ENCODE measurements at places on chromosomes 1 and 21.

DNA sequence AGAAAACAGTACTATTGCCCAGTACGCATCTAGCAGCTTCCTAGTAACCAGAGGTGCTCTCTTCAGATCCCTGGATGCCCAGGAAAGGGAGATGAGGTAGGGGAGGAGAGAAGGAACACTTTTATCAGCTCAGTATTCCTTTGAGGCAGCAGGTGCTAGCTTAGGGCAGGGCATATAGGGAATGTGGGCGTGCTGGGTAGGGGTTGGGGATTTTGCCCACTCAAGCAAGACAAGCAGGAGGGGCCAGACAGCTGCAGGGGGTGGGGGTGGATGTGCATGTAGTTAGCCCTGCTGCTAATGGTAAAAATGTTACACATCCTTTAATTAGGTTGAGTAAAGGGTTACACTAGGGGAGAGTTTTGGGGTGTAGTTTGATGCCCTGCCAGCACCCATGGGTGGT, 18.1 kb upstream of the AVPR1B start:
- DNase-seq: no peak

GRCh38 chr21:42258885-42259407, 40.0 kb downstream of the ABCG1 start:
- no peak for DNase-seq

- DNase-seq: no peak
These were observed 49.6 kb downstream of the LRRC71 start for GRCh38 chr1:156970017-156970416.

DNA sequence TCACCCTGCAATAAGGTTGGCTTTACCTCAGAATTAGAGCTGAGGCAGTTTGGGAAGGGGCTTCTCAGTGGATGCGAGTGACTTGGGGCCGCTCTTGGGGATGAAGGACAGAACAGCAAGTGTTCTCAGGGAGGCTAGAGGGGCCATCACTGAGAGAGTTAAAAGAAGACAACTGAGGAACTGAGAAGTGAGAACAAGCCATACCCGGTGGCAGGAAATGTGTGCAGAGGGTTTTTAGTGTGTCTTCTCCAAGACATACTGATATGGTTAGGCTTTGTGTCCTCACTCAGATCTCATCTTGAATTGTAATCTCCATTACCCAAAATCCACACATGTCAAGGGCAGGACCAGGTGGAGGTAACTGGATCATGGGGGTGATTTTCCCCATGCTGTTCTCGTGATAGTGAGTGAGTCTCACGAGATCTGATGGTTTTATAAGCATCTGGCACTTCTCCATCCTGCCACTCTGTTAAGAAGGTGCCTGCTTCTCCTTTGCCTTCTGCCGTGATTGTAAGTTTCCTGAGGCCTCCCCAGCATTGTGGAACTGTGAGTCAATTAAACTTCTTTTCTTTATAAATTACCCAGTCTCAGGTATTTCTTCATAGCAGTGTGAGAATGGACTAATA, 75.8 kb downstream of the PCBP3 start:
- DNase-seq: no peak

GRCh38 chr1:32612189-32612881, 38.0 kb downstream of the ZBTB8OS start:
- peak; percentile 10 for DNase-seq

- no peak for DNase-seq
These were observed 18.0 kb downstream of the PCP4 start for GRCh38 chr21:39885119-39885848.

DNA sequence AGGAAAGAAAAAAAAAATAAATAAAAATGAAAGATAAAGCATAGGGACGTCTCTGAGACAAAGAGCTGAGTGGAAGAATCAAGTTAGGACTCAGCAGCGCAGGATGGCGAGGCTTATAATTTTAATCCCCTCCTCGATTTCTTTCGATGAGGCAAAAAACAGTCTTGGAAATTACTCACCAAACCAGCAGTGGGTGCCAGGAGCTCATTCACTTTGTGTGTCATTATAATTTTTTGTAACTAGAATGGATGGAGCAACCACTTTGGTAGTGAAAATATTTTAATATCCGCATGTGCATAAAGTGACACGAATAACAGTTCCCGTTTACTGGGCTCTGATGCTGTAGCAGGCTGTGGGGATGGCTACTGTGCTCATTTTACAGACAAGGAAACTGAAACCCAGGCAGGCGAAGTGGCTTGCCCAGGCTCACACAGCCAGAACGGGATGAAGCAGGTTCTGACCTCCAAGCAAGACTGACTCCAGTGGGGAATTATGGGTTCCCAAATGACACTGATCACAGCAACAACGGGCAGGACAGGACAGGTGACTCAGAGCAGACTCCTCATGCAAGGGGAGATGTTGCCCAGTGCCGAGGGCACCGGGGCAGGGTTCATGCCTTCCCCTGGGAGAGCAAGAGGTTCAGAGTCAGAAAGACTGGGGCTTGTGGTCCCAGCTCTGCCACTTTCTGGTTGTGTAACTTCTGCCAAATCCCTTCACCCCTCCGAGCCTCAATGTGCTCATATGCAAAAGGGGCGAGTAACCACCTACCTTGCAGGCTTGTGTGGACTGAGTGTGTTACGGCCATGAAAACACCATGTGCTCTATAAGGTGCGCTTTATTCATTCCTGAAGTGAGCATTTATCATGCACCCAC, 63.6 kb downstream of the RUNX3 start:
- no peak for DNase-seq

DNA sequence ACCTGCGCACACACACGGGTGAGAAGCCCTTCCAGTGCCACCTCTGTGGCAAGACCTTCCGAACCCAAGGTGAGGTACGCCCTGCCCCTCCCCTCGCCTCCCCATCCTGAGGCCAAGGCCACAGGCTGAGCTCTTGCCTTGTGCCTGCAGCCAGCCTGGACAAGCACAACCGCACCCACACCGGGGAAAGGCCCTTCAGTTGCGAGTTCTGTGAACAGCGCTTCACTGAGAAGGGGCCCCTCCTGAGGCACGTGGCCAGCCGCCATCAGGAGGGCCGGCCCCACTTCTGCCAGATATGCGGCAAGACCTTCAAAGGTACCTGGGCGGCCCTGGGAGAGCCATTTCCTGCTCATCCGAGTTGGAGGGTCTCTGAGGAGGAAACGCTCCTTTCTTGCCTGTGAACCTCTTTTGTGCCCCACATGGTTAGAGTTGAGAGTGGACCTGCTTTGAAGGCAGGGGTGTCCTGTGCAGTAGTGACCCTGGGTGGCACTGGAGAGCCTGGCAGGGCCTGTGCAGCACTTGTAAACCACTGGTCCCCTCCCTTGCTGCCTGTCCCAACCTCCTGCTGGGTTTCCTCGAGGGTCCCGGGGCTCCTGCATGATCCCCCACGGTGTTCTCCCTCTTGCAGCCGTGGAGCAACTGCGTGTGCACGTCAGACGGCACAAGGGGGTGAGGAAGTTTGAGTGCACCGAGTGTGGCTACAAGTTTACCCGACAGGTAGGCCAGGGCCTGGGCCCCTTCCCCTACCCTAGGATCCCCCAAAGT, 8.5 kb downstream of the ZBTB48 start:
- DNase-seq: no peak

DNA sequence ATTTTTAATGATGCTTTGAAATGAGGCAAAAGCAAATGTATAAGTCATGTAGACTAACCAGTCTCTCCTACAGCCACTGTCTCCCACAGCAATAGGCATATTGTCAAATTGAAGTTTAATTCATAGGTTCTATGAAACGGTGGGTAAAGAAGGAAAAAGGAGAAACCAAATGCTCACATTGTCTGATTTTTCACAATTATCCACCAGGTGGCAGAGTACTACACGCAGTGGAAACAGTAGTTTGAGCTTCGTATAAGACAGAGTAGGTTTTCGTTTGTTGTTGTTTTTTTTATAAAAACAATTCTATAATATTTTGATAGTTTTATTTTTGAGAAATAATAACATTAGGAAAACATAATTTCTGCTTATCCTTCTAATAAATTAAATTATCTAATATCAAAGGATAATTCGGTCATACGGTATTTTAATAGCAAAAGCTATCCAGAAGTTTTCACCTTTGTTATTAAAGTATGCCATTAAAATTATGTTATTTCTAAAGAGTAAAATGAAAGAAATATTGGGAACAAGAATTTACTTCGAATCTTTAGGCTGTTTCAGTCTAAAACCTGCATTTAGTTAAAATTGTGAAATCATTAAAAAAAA, 39.1 kb downstream of the TYW3 start:
- DNase-seq: no peak

- no peak for DNase-seq
These were observed 46.9 kb downstream of the KIF21B start for GRCh38 chr1:200976634-200977033.

GRCh38 chr21:33831962-33832659, 83.5 kb downstream of the ATP5PO start:
- no peak for DNase-seq

DNA sequence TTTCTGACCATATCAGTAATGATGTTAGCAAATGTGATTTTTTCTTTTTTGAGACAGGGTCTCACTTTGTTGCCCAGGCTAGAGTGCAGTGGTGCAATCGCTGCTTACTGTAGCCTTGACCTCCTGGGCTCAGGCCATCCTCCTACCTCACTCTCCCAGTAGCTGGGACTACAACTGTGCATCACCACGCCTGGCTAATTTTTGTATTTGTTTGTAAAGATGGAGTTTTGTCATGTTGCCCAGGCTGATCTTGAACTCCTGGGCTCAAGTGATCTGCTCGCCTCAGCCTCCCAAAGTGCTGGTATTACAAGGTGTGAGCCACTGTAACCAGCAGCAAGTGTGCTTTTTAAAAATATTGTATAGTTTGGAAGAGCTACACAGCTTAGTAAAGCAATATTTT, 4.1 kb upstream of the CFAP107 start:
- no peak for DNase-seq

DNA sequence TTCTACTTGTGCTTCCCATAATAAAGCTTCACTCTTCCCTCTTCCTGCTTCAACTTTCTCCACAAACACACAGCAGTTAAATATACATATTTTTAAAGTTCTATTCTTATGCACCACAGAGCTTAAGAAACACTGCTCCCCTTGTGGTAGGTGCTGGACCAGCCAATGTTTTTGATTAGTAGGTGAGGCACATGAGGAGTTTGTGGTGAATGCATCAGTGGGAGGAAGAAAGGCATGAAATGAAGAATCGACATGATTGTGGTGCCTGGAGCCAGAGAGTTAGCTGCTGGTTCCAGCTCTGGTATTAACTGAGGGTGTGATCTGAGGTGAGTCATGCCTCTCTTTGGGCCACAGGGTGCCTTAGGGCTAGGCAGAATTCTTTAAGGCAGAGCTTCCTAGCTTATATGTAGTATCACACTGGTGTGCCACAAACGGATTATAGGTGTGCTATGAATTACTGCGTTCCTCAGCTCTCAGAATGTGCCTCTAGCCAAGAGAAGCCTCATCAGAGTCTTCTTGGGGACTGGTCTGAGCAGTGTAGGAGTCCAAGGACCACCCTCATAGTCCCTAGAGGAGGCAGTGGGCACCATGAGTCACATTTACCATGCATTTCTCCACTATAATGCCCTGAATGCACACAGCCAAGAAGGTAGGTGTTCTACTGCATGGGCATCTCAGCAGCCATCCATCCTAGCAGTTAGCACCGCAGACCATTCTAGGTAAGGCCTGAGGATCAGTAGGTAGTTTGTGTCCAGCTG, 97.4 kb upstream of the SGIP1 start:
- DNase-seq: peak; percentile 33

DNA sequence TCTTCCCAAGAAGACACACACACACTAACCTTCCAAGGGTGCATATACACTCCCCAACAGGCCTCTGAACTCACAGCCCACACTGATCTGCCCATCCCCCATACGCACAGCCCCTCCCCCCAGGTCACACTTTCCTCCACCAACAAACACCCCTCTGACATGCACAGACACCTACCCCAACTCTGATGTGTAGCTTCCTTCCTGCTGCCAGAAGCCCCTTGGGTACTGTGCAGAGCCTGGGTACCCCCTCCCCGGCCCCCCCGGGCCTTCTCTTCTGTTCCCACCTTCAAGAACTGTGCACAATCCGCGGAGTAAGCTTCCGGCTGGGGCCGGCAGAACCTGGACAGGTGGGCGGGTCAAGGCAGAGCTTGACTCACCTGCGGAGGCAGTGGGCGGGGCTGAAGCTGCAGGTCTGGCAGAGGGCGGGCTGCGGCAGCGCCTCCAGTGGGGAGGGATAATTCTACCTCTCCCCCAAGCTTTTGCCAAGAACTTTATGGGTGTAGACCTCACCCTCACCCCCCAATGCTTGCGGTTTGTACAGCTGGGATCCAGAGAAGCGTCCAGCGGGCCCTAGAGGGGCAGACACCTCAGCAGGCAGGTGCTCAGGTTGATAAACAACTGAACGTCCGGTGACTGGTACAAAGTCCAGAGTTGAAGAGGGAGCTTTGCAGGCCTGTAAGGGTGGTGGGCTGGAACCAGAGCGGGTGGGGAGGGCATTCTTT, at the start of gene C1orf210:
Gene C1orf210 (minus strand): TSS at position 313 of the 722 bp plus-strand sequence. CDS start 2,311 bp downstream, outside the sequence.
- no peak for DNase-seq

DNA sequence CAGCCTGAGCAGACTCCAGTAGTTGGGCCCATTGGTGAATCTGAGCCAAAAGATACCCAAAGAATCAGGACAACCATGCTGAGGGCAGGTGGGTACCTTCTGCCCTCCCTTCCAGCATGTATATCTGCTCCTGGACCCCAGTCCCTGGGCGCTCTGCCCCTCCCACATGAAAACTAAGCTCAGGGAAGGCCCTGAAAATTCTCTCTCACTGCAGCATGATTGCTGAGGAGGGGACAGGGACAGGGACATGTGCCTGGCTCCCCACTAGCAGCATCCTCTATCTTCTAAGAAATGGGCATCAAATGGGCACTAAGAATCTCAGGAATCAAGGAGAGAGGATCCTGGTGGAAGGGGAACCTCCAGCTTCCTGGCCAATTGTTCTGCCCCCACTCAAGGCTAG, 446.0 kb downstream of the MATN1 start:
- DNase-seq: no peak

GRCh38 chr1:64550510-64550909, 80.6 kb downstream of the CACHD1 start:
- DNase-seq: no peak

- DNase-seq: no peak
These were observed 458 bp downstream of the ZC3H12A start for GRCh38 chr1:37474697-37475379.

GRCh38 chr1:109618661-109619575, 498 bp downstream of the GNAT2 start:
- DNase-seq: no peak

DNA sequence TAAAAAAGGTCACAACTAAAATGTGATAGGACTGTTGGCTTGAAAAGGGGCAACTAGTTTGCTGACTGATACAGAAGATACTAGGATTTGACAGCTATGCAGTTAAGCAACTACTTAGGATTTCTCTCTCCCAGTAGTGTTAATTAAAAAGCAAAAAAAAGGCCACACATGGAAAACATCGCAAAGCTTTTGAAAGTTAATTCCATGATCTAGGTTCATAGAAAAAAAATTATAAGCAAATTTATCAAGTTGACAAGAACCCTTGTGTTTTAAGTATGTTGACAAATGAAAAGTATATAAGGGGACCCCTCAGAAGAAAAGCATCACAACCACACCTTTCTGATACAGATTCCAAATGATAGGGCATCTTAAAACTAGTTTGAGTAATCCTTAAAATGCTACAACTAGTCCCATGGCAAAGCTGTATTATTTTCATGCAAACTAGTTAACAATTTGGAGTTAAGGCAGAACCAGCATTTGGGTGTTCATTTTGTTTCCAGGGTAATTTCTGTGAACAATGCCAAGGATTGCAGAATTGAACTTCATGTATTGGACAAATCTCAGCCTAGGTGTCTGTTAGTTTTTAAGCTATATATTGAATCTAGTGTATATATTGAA, 4.1 kb downstream of the PNRC2 start:
- DNase-seq: no peak

Data from activated T-cell treated with anti-CD3 and anti-CD28 coated beads, Interleukin-2, amount 50 U/mL, for 4 hours (primary cell).